ENCODE measurements at places on chromosomes 3 and 15.

DNA sequence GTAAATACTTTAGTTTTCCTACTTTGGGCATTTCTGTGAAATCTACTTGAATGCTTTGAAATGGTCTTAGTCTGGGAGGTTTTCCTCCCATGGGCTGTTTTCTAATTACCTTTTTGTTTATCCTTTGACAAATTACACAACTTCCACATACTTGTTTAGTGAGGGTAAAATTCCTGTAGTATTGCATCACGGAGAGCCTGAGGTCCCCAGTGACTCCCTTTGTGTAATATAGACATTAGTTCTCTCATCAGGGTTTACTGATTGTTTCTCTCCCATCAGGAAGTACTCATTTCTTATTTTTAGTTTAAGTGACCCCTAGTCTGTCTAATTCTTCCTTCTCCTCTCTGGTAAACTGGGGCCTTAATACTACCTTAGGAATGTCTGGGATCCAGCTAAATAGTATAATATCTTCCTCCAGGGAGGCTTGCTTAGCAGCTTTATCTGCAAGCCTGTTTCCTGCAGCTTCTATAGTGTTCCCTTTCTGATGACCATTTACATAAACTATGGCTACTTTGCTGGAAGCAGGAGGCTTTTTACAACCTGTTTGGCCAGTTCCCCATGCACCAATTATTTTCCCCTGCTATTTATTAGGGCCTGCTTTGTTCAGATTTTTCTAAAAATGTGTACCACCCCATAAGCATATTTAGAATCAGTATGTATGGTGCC lies 87.2 kb upstream of the XCR1 start:
- DNase-seq: peak; percentile 97

- peak; percentile 93 for DNase-seq
Measured at GRCh38 chr3:32913790-32914446, 37.5 kb upstream of the CCR4 start.

GRCh38 chr3:60660026-60660425 lies 591.2 kb downstream of the FHIT start:
- DNase-seq: no peak

DNA sequence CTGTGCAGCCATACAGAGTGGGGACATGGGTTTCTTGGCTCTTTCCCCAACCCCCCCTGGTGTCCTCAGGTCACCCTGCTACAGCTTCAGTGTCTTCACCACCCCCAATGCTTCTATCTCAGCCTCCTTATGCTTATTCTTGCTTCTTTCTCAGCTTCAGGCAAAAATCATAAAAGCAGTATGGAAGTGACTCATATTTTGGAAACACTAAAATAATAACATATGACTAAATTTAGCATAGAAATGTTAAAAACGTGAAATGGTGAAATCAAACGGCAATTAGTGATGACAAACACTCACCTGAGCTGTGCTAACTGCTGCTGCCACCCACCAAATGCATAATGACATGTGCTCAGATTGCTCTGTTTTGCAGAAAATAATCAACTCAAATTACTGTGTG lies 475.2 kb upstream of the EPHA3 start:
- peak; percentile 13 for DNase-seq

DNA sequence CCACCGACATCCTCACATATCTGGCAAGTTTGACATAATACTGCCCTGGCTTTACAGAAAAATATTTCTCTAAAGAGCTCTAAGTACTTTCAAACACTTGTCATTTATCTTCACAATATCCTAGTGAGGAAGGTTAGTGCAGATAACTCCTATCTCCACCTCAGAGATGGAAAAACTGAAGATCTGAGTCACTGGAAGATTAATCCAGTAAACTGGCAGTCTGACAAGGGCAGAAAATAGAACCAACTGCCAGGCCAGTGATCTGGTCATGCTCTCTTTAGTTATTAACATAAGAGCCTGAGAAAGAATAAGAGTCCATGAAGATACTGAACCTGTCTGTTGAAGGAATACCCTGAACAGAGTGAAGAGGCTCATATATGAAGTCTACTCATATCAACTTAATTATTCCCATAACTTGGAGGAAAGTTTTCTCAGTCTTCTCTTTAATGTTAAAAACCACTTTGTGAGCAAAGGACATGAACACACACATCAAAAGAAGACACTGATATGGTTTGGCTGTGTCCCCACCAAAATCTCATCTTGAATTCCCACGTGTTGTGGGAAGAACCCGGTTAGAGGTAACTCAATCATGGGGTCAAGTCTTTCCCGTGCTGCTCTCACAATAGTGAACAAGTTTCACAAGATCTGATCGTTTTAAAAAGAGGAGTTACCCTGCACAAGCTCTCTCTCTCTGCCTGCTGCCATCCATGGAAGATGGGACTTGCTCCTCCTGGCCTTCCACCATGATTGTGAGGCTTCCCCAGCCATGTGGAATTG lies 61.4 kb downstream of the GOLIM4 start:
- DNase-seq: peak; percentile 66

GRCh38 chr3:189824629-189825312 lies 193.6 kb downstream of the TP63 start:
- DNase-seq: peak; percentile 95

DNA sequence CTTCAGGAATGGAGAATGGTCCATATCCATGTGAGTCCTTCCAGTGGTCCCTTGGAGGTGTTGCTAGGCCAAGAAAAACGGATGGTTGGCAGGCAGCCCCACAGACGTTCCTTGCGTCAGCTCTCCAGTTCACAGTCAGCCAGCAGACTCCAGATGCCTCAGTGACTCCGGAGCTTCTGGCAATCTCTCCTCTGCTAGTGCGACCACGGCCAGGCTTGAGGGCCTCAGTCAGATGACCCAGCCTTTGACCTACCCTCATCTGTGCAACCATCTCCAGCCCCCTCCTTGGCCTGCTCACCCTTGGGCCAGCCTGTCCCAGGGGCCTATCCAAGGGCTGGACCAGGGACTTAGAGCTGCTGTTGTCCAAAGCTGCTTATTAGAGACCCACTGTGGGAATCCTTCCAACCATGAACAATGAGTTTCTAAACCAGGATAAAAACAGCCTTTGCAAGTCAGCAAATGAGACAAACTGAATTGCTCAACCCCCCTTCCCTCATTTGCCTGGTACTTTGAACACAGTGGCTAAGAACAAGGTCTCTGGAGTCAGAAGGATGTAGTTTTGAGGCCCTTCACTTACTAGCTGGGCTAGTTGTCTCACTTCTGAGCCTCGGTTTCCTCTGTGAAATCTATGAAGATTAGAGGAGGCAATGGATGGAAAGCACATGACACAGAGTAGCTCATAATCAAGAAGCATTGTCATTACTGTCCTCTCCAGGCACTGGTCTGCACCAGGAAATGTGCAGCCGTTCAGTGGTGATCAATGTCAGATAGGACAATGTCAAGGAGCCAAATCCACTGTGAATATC lies 44.8 kb downstream of the ANP32A start:
- peak; percentile 87 for DNase-seq

- no peak for DNase-seq
Measured at GRCh38 chr3:195001261-195001660, 269.7 kb downstream of the XXYLT1 start.

DNA sequence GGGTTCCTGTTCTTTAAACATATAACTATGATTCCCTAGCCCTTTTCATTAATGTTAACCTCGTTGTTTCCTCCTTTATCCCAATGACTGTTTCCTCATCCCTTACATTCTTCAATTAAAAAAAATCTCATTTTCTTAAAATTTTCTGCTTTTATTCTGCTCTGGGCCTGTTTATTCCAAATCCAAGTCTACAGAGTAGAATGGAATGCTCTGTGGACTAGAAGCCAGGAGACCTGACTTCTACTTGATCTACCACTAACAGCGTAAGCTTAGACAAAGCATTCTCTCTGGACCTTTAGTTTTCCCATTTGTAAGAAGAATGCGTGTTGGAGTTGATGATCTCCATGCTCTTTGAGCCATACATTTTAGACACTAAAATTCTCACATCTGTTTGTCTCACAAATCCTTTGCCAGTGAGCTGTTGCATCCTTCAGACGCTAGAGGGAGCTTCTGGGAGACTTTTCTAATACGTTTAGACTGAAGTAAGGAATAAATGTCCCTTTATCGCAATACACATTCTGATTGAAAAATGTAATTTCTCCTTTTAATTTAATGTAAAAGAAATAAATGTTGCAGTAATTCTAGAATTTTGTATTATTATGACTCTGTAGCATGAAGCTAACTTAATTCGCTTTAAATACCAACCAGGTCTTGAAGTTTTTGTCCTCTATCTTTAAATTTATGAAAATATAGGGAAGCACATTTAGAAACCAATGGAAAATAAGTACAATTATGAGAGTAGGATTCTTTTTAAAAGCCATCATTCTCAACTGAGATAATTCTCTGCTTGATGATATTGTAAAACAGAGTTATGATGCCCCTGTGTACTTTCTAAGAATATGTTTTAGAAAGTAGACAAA lies 21.7 kb upstream of the GMNC start:
- peak; percentile 78 for DNase-seq

DNA sequence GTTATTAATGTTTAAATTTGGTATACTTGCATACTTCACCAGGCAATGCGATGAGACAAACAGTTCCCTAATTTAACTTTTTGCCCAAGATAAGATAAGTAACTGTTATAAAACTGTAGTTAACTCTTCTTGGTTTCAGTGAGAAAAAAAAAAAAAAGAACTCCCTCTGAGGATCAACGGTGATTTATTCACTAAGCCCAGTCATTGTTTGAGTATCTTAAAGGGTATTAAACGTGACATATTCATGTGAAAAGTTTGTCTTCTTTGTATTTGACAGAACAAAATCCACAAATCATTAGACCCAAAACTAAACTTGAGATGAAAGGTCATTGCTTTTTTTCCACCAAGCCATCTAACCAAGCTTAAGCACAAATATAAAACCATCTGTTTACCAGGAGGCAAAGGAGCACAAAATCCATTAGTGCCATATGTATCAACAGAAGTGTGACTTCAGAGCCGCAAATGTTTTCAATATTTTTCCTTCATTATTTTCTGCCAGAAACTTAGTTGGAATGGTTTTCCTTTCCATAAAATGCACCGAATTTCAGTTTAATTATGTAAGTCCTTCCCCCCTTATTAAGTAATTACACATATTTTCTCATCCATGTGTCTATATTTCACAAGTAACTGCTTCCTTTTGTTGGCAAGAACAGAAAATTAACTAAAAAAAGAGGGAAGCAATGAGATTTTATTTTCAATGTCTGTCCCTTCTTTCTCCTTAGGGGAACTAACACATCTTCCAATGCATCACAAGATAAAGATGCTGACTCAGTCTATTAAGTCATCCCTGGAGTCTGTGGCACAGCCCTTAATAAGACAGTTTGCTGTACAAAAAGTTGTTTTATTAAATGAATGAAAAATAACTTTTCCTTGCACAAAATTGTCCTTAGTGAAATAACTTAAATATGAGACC lies 92.2 kb upstream of the RAP2B start:
- DNase-seq: peak; percentile 78

GRCh38 chr3:124529826-124530571 lies 200.3 kb upstream of the UMPS start:
- DNase-seq: no peak

- peak; percentile 70 for DNase-seq
Measured at GRCh38 chr15:32844118-32844711, 126.4 kb downstream of the GREM1 start.

GRCh38 chr3:32569540-32570420 lies 878 bp downstream of the DYNC1LI1 start:
- DNase-seq: peak; percentile 25

- no peak for DNase-seq
Measured at GRCh38 chr3:156131799-156132198, 11.4 kb downstream of the KCNAB1 start.

Data from cardiac fibroblast (primary cell).